ENCODE measurements at places on chromosomes 11 and 22.

DNA sequence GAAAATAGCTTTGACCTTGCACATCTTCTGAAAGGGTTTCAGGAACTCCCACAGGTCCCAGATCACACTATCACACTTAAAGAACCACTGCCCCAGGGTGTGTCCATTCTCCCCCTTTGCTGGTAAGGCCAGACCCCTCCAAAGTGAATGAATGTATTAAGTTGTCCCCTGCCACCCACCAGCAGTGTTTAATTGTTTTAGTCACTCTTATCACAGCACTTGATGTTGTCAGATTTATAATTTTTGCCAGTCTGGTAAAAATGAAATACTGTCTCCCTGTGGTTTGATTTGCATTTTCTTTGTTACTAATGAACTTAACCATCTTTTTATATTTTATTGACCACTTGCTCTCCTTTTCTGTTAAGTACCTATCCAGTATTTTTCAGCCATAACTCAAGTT, 89.6 kb upstream of the RAB1B start:
- DNase-seq = no peak

DNA sequence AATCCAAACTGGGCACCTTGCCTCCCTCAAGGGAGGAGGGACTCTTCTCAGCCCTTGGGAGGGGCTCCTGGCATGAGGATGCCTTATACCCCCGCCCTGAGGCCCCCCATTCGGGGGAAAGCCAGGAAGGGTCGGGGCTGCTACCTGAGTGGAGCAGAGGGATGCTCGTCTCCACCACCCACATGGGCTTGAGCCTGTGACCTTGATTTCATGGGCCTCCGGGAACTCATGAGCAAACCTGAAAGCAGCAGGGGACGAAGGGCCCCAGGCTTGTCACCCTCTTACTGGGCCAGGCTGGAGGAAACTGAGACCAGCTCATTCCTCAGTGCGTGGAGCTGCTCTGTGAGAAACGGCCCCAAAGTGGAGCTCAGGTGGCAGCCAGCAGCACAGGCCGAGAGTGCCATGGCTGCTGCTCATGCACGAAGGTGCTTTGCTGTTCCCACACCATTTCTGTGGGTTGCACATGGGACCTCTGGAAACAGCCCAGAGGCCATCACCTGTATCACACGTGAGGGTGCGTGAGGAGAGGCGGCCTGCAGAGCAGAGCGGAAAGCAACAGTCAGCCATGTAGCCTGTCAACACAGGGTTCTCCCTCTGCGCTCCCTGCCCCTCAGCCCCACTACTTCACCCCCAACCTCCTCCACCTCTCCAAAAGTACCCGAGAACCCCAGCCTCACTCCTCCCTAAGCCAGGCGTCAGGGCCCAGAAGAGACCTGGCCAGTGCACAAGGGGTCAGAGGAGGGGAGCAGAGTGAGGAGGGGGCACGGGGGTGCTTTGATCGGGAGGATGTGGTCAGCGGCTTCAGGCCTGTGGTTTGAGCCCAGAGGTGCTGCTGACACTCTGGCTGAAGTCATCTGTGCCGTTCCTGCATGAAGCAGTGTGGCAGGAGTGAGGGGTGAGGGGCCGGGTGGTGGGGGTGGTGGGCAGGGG, 14.1 kb upstream of the IL2RB start:
- no peak for DNase-seq

DNA sequence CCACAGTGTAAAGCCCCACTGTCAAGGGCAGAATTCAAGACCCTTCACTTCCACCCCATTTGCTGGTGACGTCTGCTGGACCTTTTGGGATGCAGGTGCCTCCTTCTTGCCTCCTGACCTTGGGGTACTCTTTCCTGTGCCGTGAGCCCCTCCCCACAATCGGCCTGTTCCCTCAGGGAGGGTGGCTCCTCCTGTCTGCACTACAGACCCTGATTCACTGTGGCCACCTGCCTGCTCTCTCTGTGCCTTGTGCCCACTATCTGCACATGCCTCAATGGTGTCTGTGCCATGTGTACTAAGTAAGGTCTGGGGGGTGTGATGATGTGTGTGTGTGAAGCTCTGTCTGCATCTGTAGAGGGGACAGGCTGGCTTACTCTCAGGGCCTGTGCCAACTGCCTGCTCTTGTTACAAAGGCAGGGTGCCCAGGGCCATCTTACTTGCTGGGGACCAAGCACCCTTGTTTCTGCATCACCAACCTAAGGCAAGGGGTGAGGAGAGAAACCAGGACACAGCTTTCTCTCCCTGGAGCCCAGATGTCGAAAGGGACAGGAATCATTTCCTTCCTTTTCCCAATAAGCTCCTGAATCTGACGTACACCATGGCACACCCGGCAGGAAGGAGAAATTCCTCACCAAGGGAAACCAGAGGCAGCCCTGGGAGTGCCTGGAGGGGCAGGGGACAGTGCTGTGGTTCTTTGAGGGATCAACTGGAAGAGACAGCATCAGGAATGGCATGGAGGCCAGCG, 3.7 kb downstream of the PPM1F start:
- no peak for DNase-seq

GRCh38 chr11:106384429-106384828, 307.0 kb downstream of the AASDHPPT start:
- DNase-seq = no peak

DNA sequence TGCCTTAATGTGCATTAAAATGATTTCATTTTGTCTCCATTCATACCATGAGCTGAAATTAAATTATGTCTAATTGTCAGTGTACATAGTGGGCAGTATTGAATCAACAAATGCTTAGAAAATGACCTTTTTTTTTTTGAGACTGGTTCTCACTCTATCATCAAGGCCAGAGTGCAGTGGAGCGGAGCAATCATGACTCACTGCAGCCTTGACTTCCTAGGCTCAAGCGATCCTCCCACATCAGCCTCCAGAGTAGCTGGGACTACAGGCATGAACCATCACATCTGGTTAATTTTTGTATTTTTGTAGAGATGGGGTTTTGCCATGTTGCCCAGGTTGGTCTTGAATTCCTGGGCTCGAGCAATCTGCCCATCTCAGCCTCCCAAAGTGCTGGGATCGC, 117.0 kb upstream of the BLID start:
- no peak for DNase-seq

GRCh38 chr11:94472916-94473799, 20.5 kb downstream of the MRE11 start:
- no peak for DNase-seq

GRCh38 chr11:12880327-12880726, 128.8 kb upstream of the RASSF10 start:
- DNase-seq = peak; percentile 75

All from ELF-1 (cell line).